ENCODE measurements at places on chromosomes 11 and 22.

- DNase-seq, result no peak
These were observed 4.2 kb upstream of the OR52J3 start for GRCh38 chr11:5042091-5042490.

DNA sequence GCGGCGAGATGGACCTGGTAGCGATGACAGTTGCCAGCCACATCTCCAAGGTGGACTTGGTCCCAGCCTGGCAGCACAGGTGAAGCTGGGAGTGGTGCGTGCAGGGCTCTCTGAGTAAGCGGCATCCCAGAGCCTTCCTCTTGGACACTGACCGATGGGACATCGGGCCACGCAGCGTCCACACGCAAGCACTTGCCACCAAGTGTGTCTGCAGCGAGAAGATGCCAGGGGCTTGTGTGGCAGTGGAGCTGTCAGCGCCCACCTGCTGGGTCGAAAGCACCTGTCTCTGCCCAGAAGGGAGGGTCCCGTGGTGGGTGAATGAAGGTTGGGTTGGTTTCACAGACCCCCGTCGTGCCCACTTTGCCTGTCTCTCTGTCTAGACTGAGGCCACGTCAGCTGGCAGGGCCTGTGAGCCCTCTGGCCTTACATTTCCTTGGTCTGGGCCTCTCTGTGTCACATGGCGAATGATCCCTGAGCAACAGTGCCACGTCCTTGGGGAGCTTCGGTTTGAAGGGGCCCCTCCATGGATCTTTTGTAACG, 50.8 kb upstream of the SMIM38 start:
- no peak for DNase-seq

DNA sequence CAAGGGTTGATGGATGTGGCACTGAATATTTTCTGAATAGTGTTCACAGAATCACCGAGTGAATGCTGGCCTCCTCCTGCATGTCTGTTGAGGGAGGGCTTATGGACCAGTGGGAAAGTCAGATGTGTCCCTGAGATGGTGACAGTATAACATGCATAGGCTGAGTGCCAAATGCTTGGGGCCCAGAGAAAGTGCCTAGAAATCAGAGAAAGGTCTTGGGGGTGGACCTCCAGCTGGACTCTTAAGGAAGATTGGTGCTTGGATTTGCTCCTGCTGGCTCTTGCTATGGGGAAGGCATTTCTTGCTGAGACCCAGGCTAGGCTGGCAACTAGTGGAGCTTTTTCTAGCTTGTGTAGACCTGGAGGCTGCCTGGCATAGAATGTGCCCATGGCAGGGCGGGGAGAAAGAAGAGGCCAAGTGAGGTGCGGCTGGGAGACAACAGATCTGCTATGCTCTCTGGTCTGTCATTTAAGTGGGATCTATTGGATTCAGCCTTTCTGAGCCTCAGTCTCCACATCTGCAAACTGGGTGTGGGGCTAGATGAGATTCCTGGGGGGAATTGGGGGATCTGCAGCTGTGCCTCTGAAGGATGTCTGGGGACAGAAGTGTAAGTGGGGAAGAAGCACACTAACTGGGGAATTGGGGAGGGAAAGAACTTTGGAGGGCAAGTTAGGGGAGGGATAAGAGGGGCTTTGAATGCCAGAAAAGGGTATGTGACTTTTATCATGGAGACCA, 27.4 kb downstream of the ZNRF3 start:
- no peak for DNase-seq

DNA sequence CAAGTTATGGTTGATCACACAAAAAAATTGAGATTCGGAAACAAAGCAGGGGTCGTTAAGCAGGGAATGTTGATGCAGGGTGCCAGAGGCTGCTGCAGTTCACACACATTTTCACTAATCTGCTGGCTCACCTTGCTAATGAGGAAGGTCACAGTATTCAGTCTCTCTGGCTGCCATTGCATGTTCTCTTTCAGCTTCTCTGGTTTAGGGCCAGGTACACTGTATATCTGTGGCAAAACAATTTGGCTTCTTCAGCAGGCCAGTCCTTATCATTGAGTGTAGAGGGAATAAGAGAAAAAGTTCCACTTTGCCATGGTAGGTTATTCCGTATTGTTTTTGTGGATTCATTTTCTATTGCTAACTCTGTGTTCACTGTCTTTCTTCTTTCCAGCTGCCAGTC, 283.7 kb upstream of the ANO3 start:
- no peak for DNase-seq

DNA sequence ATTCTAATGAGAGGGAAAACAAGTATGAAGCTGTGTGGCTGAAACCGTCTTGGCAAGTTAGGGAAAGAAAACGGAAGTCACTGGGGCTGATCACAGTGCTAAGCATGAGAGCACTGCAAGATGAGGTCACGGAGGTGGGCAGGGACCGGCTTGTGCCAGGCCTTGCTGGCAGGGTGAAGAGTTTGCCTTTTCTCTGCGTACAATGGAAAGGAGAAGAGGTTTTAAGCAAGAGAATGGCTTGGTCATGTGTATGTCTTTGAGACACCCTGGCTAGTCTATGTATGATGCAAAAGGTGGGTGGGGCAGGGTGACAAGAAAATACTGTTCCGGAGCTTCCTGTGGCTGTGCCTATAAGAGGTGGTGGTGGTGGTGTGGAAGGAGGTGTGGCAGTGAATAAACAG, 567.9 kb downstream of the NTM start:
- no peak for DNase-seq

GRCh38 chr22:42653999-42654398, 4.8 kb upstream of the CYB5R3 start:
- no peak for DNase-seq

- DNase-seq, result peak; percentile 43
These were observed 259.8 kb upstream of the BLID start for GRCh38 chr11:122375687-122376399.

GRCh38 chr22:37609240-37610152, 862 bp downstream of the GGA1 start:
- DNase-seq, result no peak

DNA sequence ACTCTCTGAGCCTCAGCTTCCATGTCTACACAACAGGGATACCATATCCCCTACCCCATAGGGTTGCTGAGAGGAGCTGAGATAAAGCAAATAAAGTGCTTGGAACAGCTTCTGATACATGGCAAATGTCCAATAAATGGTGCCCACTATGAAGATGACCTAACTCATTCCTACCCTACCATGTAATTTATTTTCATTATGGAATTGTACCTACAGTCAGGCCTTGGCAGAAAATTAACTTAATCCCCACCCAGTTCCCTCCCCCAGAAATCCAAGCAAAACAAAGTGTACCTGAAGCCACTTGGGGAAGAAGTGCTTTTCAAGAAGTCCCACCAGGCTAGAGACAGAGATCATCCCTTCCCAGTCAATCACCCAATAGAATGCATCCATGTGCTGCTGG, 10.8 kb downstream of the SRRD start:
- DNase-seq, result no peak

DNA sequence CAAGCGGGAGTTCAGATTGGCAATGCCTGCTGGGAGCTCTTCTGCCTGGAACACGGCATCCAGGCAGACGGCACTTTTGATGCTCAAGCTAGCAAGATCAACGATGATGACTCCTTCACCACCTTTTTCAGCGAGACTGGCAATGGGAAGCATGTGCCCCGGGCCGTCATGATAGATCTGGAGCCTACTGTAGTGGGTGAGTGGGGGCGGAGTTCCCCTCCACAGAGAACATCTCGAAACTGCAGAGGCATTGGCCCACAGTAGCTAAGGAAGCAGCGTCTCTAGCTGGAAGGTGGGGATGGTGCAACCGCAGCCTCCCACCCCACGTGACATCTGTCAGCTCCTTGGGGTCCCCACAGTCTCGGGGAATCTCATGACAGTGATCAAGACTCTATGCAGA, 10.9 kb downstream of the TUBA8 start:
- DNase-seq, result no peak

DNA sequence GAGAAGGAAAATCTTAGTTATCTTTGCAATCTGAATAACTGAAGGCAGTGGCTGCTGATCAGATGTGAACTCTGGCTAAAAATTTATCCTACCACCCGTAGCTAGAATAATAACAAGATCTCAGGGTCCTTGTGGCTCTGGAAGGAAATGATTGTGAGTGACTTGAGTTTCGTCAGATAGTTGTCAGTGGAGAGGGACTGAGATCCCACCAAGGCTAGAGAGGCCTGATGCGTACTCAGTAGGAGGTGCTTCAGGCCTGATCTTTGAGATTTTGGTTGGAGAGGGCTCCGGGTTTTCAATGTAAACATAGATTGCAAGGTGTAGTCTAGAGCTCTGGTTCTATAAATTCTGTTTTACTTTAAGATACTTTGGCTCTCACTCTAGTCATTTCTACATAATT, 1.4 kb downstream of the MADD start:
- no peak for DNase-seq

DNA sequence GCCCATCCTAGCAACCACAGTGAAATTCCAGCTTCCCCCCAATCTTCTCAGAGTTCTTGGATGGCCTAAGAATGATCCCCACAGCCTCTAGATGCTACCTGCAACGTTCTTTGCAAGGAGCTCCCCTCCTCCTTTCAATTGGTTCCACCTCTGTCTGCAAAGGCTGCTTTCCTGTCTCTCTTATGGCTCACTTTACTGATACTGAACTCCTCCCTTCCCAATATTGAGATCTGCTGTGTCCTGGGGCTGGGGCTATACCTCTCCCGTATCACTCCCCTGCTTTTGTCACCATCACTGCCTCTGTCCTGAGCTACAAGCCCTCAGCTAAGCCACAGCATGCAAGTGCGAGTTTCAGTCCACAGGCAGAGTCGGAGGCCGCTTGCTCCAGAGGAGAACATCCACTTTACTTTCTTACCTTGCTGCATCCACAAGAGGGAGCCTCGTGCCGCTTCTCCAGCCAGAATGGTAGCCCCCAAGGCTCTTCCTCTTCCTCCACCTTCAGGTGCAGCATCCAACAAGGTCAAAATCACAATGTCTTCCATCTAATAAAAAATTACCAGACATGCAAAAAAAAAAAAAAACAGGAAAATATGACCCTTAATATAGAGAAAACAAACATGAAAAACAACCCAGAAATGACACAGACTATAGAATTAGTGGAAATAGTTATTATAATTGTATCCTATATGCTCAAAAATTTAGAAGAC, 48.6 kb upstream of the TMEM45B start:
- DNase-seq, result no peak

DNA sequence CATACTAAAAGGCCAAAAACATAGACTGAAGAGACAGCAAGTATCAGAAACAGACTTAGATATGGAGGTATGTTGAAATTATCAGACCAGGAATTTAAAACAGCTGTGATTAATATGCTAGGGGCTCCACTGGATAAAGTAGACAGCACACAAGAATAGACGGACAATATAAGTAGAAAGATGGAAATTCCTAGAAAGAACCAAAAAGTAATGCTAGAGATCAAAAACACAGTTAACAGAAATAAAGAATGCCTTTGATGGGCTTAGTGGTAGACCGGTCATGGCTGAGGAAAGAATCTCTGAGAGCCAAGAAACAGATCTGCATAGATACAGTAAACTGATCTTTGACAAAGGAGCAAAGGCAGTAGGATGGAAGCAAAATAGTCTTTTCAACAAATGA, 250.2 kb downstream of the SWAP70 start:
- no peak for DNase-seq

DNA sequence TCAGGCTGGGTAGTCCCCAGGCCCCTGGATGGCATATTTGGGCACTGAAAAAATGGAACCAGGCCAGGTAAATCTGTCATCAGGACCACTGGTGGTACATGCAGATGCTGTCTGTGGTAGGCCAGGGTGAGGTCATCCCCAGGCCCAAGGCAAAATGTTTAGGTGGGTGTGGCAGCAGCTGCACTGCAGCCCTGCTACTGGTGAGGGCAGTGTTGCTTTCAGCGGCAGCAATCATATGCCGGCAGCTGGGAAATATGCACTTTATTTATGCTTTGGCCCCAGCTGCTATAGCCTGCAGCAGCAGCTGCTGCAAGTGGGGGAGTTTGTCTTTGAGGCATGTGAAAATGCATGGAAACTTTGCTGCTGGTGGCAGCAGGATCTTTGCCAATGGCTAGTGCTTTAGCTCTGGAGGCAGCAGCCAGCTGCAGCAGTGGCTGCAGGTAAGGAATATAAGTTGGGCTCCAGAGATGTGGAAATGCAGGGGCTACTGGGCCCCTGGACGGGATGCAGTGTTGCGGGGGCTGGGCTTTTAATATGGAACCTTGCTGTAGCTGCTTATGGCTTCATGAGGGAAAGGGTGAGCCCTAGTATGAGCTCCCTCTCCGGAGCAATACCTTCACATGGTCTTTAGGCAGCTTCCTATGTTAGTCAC, 365.7 kb upstream of the CADM1 start:
- DNase-seq, result no peak

- DNase-seq, result no peak
These were observed 73.6 kb upstream of the NARS2 start for GRCh38 chr11:78647986-78648875.

- no peak for DNase-seq
These were observed 3.0 kb downstream of the PKP3 start for GRCh38 chr11:396948-397548.

- no peak for DNase-seq
These were observed 3.5 kb downstream of the ARRB1 start for GRCh38 chr11:75347781-75348566.

DNA sequence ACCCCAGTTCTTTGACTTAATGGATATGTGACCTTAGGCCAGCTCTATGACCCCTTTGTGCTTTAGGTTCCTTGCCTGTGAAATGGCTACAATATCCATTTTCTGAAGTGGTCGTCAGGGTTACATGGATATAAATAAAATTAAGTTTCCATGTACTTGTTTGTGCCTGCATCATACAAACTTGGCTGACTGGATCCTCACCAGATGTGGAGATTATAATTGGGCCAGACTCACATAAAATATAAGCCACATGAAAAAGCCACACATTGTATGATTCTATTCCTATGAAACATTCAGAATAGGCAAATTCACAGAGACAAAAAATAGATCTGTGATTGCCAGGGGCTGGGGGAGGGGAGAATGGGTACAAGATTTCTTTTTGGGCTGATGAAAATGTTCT, 100.9 kb upstream of the USP47 start:
- no peak for DNase-seq

- no peak for DNase-seq
These were observed 23.3 kb upstream of the FAM181B start for GRCh38 chr11:82756765-82757639.

DNA sequence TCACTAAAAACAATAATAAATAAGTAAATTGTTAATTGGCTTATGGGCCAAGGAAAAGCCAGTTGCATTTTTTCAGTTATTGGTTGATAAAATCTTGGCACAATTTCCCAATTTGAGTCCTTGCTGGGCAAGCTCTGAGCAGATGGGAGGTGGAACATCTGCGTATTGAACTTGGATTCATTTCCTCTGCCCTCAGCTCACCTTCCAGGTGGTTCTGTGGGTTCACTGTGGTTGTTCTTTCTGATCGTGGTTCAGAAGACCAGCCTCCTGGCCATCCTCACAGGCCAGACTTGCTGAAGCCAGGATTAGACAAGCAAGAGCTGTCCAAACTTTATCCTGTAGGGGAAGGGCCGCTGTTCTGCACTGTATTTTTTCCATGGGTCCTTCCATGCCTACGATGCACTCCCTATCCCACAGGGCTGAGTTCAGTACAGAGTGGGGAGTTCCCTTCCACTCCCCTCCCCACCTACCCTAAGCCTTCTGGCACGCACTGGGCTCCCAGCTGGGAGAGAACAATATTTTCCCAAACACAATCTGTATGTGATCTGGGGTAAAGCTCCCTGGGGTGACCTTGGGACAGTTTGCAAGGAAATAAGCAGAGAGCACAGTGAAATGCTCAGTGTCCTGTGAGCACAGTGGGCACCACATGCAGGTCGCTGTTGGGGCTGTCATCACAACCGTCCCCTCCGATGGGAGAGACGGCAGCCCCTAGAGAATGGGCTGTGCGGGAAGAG, 43.5 kb upstream of the TP53I11 start:
- DNase-seq, result no peak
